ENCODE measurements at places on chromosomes 16 and 17.

GRCh38 chr16:80462917-80463316 is 77.9 kb upstream of the DYNLRB2 start:
- no peak for DNase-seq

GRCh38 chr17:77196251-77196650 is 55.5 kb downstream of the SEC14L1 start:
- DNase-seq: no peak

- DNase-seq: peak; percentile 96
Measured at GRCh38 chr17:50707289-50708049, at the start of gene ANKRD40. TSS of gene ANKRD40 (minus strand) at chr17:50707914. CDS start at chr17:50707654, 260 bp downstream.

DNA sequence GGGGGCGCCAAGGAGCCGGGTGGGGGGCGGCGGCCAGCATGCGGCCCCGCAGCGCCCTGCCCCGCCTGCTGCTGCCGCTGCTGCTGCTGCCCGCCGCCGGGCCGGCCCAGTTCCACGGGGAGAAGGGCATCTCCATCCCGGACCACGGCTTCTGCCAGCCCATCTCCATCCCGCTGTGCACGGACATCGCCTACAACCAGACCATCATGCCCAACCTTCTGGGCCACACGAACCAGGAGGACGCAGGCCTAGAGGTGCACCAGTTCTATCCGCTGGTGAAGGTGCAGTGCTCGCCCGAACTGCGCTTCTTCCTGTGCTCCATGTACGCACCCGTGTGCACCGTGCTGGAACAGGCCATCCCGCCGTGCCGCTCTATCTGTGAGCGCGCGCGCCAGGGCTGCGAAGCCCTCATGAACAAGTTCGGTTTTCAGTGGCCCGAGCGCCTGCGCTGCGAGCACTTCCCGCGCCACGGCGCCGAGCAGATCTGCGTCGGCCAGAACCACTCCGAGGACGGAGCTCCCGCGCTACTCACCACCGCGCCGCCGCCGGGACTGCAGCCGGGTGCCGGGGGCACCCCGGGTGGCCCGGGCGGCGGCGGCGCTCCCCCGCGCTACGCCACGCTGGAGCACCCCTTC is 484 bp downstream of the FZD2 start:
- peak; percentile 48 for DNase-seq

DNA sequence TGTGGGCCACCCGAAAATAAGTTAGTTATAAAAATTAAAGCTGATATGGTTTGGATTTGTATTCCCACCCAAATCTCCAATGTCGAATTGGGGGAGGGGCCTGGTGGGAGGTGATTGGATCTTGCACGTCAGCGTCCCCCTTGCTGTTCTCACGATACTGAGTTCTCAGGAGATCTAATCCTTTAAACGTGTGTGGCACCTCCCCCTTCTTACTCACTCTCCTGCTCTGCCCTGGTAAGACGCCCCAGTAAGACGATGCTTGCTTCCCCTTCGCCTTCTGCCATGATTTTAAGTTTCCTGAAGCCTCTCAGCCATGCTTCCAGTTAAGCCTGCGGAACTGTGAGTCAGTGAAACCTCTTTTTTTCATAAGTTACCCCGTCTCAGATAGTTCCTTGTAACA is 35.4 kb downstream of the SYCE1L start:
- DNase-seq: no peak

DNA sequence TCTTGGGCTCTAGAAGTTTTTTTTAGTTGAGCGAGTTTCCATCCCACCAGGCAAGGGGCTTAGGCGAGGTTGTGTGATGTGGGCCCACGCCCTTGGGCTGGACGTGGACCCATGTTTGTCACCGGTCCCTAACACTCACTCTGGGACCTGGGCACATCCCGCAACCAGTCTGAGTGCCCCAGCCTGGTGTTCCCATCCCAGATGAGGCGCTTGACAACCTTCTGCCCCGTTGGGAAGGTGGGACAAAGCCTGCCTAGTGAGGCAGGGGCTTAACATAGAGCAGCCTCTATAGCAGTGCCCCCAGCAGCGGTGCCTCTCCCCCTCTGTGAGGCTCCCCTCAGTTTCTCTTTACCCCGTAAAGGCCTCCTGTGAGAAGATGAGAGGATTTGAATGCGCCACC is 22.5 kb downstream of the CMIP start:
- no peak for DNase-seq

GRCh38 chr17:46832331-46832821 is 13.9 kb upstream of the WNT3 start:
- no peak for DNase-seq

- no peak for DNase-seq
Measured at GRCh38 chr17:53061446-53061845, 761.3 kb upstream of the KIF2B start.

GRCh38 chr16:78813661-78814311 is 714.3 kb downstream of the WWOX start:
- no peak for DNase-seq

DNA sequence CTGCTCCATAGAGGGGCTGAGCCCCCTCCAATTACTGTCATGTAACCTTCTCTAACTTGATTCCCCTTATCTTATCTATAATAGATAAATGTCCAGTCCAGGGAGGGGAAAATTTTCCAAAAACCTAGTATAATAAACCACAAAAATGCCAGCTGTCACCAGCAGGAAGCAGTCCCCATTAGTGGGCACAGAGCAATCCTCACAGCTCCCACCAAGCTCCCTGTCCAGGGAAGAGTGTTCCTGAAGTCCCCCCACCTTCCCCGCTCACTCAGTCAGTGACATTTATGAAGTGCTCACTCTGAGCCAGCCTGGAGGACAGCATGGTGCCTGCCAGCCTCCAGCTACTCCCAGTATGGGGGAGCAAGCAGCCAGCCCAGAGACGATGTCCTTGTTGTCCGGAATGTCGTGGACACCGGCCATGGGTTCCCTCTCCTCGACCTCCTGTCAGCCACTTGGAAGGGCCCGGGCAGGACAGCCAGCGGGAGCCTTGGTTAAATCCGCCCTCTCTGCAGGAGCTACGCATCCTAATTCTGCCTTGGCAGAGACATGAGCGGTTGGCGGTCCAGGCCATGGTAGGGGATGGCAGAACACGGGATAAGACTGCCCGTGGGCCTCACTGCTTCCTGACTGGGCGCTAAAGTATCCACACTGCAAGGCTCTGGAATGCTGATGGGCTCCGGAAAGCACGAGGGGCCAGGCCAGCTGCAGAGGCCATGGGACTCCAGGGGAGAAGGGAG is 102.0 kb upstream of the CDH5 start:
- DNase-seq: no peak

GRCh38 chr16:62909597-62909996 is 873.4 kb upstream of the CDH8 start:
- no peak for DNase-seq

DNA sequence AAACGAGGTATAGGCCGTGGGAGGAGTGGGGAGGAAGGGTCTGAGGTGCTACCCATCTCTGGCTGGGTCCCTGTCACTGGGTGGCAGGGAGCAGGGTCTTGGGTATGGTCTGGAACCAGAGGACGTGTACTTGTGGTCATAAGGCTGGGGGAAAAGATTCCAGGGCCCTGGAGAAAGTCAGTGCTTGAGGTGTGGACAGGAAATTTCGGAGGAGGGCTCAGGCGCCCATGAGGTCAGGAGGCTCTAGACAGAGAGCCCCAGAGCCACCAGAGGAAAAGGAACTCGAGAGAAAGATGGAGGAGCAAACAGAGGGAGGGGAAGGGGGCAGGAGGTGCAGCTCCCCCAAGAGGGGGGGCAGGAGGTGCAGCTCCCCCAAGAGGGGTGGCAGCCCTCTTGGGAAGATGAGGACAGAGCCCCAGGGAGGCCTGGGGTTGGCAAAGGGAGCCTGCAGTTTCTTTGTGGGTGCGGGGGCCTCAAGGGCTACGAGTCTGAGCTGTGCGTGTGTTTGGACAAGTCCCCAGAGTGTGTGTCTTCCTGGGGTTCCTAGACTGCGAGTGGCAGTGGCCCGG is 683 bp upstream of the SLC7A6 start:
- DNase-seq: no peak

- no peak for DNase-seq
Measured at GRCh38 chr17:20142268-20142667, 133.1 kb downstream of the SPECC1 start.

DNA sequence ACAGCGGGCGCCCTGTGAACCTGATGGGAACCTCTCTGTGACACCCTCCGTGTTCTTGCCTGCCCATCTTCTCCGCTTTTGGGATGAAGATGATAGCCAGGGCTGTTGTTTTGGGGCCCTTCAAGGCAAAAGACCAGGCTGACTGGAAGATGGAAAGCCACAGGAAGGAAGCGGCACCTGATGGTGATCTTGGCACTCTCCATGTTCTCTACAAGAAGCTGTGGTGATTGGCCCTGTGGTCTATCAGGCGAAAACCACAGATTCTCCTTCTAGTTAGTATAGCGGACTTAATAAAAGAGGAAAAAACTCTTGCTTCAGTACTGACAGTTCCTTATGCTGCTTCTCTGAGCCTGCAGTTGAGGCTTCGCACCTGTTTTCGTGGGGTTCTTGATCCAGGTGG is 10.5 kb downstream of the CDK5RAP3 start:
- peak; percentile 47 for DNase-seq

DNA sequence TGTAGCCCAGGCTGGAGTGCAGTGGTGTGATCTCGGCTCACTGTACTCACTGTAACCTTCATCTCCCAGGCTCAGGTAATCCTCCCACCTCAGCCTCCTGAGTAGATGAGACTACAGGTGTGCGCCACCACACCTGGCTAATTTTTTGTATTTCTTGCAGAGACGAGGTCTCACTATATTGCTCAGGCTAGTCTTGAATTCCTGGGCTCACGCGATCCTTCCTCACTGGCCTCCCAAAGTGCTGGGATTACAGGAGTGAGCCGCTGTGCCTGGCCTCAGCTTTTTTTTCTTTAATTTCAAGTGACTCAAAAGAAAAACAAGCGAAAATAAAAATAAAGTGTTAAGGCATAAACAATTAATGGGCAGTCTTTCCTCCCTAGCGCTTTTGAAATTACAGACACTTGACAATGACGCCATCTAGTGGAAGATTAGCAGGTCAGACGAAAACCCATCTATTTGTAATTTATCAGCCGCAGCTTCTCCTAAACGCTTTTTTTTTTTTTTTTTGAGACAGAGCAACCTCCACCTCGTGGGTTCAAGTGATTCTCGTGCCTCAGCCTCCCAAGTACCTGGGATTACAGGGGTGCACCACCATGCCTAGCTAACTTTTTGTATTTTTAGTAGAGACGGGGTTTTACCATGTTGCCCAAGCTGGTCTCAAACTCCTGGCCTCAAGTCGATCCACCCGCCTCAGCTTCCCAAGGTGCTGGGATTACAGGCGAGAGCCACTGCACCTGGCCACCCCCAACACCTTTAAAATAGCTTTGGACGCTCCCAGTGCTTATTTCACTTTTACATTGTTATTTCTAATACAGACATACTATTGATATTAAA is 28.1 kb upstream of the PECAM1 start:
- DNase-seq: peak; percentile 62

GRCh38 chr16:6771956-6772355 is 560.7 kb upstream of the RBFOX1 start:
- DNase-seq: peak; percentile 17

DNA sequence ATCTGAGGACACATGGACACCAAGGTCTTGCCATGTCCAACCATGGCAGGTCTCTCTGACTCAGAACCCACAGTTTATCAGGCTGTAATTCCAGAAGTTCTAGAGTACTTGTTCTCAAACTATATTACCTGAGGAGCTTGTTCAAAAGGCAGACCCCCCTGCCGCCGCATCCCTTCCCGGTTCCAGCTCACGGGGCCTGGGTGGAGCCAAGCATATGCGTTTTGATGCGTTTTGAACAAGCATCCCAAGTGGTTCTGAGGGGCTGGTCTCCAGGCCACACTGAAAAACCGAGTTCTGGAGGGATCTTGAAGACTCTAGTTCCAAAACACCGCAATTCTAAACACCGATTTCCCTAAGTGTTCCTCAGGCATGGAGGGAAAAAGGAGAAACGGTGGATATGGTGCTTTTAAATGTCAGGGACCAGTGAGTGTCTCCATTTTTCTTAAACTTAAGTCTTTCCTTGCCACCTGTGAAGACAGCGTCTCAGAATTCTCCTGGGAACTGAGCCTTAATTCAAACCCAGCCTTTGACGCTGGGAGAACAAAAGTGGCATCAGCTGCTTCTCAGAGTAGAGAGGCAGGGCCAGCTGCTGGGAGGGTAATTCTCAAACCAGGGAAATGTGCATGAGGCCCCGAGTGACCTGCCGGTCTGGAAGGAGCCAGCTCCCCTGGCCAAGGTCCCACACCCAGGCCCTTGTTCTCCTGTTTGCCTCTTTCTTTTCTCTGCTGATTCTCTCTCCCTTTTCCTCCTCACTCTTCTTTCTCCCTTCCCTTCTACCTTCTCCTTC is 84.4 kb upstream of the PLCG2 start:
- no peak for DNase-seq

- DNase-seq: no peak
Measured at GRCh38 chr16:57137566-57138273, 45.3 kb downstream of the CPNE2 start.

DNA sequence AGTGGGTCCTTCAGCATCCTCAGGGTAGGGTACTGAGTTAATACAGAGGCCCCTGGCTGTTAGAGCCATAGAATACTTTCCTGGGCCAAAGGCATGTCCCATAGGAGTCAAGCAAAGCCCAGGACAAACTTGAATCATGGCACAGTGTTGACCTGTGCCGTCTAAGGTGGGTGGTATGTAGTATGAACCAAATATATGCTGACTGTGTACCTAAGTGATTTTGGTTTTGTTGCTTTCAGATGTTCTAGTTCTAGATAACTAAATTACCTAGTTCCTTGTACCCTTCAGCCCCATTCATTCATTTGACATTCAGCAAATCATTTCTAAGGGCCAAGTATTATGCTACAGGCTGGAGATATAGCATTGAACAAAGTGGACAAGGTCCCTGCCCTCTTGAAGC is 61.3 kb upstream of the GPRC5B start:
- DNase-seq: no peak

DNA sequence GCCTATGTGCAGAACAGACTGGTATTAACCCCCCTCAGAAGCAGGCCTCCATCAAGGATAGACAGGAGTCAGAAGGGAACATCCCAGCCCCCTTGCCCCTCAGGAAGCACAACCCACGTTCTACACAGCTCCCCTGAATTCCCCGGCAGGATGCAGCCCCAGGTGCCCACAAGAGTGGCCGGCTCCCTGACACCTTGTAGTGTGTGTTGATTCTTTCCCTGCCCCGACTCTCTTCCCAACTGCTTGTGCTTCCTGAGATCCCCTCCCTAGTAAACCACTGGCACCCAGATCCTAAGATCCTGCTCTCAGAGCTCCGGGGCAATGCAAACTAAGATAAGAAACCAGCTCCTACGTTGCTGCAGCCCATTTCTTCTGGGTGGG is 34.8 kb upstream of the LITAF start:
- DNase-seq: no peak

DNA sequence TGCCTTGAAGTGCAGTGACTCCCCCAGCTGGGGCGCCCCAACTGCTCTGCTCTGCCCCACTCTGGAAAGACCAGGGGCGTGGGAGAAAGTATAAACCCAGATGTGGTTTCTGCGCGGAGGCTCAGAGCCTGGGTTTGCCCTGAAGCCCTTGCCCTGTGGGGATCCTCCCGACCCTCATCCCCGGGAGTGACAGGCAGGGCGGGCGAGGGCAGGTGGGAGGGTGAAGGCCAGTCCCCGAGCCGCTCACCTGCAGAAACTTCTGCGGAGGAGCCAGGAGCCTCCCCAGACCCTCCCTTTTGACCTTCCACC is 3.8 kb downstream of the TPSD1 start:
- no peak for DNase-seq

All from suppressor macrophage (primary cell).